Stimulated activated CD4-positive, alpha-beta T cell treated with anti-CD3 and anti-CD28 coated beads, Interleukin-2, amount 100 ng/mL, for 24 hours (primary cell): ENCODE measurements at places on chromosomes 5 and 9.

DNA sequence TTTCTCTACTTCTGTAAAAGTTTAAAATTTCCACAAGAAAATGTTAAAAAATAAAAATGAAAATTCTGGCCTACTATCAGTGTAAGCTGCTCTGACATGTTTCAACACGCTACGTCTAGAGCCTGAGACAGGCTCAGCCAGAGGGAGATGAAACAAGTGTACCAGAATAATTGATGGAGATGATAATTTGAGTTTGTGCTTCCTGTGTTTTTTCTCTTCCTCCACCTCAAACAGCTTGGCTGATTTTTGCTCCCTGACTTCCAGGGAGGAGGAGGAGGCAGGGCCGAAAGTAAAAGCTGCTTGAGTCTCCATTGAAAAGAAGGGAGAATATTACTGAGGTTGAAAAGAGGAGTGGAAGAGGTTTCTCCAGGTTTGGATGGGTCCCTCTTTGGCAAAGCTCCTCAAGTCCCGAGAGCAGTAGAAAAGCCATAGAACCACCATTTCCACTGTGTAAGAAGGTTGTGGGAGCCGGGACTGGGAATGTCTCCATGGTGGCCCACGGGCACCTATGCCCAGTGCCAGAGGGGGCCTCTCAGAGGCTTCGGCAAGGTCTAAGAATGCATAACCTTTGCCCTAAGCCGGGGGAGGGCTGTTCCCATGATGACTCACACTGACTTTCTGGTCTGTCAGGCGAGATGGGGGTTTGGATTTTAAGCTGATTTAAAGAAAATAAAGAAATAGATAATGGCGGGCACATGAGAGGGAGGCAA lies 95.1 kb downstream of the HRH2 start:
- DNase-seq: no peak

DNA sequence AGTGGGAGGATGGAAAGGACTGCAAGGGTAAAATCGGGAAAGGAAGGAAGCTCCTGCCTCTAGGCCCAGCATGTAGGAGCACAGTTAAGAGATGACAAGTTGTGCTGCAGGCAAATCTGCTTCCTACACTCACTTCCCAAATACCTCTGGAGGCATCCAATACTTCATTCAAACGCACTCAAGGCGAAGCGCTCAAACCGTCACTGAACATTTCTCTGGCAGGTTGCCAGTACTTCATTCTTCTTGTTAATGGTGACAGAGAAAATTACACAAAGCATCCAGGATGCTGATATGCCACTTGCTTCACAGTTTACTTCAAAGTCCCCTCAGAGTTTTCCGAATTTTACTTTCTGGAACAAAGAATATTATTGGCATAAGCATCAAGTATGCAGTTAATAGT lies 59.8 kb downstream of the NREP start:
- DNase-seq: no peak

- DNase-seq: no peak
Measured at GRCh38 chr9:82363682-82364081, 375.1 kb downstream of the SPATA31D1 start.

DNA sequence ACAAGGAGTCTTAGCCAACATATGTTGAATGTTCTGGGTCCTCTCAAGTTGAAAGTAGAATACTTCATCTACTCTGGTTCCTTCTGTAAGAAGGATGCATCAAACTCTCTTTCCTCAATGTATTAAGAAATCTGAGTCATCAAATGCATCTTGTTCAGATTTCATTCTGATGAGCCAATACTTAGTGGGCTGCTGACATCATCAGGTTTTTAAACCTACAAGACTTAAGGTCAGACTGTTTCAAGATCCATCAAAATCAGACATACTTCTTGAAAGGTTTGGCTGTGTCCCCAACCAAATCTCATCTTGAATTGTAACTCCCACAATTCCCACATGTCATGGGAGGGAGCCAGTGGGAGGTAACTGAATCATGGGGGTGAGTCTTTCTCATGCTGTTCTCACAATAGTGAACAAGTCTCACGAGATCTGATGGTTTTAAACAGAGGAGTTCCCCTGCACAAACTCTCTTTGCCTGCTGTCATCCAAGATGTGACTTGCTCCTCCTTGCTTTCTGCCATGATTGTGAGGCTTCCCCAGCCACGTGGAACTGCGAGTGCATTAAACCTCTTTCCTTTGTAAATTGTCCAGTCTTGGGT lies 168.8 kb downstream of the RAPGEF6 start:
- DNase-seq: no peak

DNA sequence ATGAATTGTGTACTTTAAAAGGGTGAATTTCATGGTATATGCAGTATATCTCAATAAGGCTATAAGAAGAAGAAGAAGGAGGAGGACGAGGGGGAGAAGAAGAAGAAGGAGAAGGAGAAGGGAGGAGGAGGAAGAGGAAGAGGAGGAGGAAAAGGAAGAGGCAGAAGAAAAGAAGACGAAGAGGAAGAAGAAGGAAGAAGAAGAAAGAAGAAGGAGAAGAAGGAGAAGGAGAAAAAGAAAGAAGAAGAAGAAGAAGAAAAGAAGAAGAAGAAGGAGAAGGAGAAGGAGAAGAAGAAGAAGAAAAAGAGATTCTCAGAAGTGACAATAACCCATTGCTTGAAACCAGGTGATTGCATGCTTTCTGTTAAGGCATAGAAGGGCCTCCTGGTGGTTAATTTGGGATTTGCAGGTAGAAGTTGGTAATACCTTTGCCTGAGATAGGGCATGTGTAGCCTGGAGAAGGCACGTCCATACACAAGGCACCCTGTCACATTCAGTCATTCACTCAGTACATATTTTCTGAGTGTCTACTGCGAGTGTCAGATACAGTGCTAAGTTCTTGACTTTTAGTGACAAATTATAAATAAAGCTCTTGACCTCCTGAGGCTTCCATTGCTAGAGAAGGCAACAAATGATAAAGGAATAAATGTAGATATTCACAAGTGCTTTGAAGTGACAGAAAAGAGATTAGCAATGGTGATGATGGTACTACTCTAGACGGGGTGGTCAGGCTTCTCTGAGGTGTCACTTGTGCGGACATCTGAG lies 231.3 kb downstream of the NPR3 start:
- no peak for DNase-seq
